ENCODE measurements at places on chromosomes 11 and 22.

DNA sequence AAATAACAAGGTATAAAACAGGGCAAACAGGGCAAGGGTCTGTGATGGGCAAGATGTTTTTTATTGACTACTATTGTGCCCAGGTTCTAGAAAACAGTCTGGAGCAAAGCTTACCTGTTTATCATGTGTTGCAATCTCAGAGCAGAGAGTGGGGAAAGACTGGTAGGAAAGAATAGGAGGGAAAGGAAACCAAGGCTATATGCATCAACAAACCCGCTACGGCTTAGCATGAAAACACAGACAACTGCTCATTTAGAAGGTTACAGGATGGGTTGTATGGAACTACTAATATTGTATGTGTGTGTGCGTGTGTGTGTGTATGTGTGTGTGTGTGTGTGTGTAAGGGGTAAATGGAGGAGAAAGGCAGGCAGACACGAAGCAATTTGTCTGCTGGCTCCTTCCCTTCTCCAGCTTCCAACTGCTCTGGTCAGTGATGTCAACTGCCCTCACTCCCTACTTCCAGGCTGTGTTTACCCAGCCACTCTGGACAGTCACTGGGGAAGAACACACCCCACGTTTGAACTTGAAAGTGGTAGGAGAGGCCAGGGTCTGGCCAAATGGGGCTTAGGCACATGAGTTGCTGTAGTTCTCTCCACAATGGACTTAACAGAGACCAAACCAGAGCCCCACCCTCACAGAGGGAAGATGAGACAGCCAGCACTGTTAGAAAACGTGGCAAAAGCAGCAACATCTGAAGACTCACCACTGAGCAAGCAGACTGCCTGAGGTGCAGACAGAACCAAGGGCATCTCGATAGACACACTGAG is 47.0 kb downstream of the GAB2 start:
- DNase-seq: no peak

DNA sequence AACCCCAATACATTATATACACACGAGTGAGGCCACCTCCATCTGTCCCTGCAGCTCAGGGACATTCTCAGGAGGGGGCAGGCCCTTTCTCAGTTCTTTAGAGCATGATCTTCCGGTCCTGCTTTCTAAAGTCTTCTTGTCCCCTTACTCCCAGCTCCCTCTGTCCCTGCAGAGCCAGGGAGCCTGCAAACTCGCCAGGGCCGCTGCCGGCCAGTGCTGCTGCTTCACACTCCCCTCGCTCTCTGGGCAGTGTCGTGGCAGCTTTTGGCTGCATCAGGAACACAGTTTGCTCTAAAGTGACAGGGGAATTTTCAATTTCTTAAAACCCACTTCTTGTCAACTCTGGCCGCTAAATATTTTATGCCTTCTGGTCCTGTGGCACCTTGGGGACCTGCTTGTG is 130.1 kb upstream of the NARS2 start:
- no peak for DNase-seq

- DNase-seq: no peak
These were observed 8.9 kb downstream of the TTC17 start for GRCh38 chr11:43367382-43368178.

DNA sequence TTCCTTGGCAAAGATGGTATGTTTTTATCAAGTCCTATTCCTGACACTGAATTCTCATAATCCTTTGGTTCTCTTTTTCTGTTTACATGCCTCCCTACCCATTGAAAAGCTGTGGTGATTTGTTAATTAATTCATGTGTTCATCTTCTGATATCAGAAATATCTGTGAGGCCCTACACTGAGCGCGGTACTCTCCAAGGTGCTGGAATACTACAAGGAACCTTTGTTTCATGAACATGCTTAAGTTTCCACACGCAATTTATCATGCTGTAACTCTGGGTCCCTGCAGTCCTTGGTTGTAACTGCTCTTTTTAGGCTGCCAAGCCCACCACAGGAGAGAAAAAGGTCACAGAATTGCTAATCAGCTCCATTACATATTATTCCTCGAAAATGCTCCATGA is 331.8 kb downstream of the FAT3 start:
- peak; percentile 5 for DNase-seq

- DNase-seq: no peak
These were observed 9.6 kb downstream of the ABCG4 start for GRCh38 chr11:119158467-119158866.

DNA sequence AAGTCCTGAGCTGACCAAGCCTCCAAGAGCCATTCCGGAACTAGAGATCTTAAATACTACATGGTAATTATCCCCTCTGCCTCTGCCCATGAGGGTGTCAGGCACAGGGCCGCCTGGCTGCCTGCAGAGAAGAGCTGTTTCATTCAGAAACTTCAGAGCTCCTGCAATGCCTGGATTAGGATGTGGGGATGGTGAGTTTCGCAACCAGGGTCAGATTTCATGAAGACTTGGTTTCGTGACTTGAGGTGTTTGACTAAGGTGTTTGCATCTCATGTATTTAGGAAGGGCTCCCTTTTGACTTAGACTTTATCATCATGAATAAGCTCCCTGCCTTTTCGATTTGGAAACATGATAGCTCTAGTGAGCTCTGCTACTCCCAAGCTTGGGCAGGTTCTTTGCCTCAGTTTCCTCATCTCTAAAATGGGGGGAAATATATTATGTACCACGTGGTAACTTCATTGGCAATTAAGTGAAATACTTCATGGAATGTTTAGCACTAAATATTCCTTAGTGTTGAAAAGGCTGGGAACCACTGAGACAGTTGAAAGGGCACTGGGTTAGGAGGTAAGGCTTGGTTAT is 9.1 kb downstream of the TIMP3 start:
- no peak for DNase-seq

- no peak for DNase-seq
These were observed 25.5 kb upstream of the CCDC90B start for GRCh38 chr11:83311701-83312100.

- DNase-seq: no peak
These were observed 778 bp downstream of the KDELR3 start for GRCh38 chr22:38468443-38469305.

DNA sequence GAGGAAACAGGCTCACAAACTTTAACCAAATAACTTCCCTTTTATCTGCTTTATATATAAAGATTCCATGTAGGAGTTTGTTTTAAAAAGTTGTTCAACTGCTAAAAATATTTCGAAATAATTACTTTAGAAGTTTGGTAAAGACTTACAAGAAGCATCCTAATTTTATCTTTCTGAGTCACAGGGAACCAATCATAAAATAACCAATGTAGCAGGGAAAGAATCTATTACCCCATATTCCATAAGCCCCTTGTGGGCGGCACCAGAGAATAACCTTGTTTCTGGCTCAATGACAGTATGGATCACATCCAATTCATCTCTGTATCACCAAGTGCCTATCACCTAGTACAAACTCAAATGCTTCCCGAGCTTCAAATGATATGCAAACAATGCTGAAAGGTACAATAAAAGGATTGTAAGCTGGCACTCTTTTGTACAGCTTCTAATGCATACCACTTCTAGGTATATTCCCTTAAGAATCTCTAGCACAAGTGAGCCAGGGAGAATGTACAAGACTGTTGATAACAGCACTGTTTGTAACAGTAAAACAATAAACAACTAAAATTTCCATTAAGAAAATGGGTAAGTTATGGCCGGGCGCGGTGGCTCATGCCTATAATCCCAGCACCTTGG is 158.4 kb downstream of the ATG16L2 start:
- DNase-seq: no peak

DNA sequence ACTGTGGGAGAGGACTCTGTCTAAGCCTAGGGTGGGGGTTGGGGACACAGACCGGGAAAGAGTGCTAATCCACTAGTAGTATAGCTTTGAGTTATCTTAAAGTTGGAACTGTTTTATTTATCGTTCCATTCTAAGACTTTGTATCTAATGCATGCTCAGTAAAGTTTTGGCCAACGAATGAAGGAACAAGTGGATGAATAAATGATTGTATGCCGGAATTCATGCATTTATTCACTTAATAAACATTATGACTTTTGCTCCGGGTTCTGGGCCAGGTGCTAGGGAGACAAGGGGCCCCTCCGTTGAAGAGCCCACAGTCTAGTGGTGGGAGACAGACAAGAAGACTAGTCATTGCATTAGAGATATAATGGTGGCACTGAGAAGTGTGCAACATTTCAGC is 645 bp downstream of the RNF121 start:
- DNase-seq: no peak

DNA sequence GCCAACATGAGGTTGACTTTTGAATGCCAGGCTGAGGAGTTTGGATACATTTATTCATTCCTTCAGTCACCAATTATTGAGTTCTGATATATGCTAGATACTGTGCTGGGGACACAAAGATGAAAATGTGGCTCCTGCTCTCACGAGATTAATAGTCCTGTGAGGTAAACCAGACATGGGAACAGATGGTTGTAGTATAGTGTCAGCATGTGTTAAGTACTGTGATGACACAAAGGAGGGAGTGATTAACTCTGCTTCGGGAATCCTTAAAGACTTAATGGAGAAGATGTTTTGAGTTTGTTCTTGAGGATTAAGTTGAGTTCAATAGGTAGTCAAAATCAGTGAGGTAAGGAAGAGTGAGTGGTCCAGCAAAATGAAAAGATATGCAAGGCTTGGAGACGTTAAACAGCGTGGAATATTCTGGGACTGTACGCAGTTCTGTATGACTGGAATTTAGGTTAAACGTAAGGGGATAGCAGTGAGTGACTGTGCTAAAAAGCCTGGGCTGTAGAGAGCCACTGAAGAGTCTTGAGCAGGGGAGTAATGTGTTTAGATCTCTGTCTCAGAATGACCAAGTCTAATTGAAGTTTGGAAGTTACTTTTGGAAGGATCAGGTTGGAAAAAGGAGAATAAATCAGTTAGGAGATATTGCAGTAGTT is 11.8 kb downstream of the RNF121 start:
- DNase-seq: no peak

GRCh38 chr22:35274154-35274871 is 17.0 kb downstream of the HMGXB4 start:
- DNase-seq: no peak

GRCh38 chr22:22761606-22761962 is 117.2 kb downstream of the GGTLC2 start:
- no peak for DNase-seq

DNA sequence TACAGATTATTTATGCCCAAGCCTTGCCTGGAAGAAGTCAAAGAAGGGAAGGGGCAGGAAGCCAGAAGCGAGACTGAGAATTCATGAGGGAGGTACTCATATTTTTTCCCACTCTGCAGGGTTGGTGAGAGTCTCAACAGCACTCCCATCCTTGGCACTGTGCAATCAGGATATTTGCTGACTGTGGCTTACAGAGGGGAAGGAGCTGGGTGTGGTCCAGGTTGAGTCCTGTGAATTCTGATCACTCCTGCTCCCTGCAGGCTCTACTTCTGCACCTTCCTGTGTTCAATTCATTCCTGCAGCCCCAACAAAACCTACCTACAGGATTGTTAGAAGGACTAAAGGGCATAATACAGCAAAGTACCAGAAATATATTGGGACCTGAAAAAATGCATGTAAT is 530.5 kb downstream of the INSC start:
- no peak for DNase-seq

DNA sequence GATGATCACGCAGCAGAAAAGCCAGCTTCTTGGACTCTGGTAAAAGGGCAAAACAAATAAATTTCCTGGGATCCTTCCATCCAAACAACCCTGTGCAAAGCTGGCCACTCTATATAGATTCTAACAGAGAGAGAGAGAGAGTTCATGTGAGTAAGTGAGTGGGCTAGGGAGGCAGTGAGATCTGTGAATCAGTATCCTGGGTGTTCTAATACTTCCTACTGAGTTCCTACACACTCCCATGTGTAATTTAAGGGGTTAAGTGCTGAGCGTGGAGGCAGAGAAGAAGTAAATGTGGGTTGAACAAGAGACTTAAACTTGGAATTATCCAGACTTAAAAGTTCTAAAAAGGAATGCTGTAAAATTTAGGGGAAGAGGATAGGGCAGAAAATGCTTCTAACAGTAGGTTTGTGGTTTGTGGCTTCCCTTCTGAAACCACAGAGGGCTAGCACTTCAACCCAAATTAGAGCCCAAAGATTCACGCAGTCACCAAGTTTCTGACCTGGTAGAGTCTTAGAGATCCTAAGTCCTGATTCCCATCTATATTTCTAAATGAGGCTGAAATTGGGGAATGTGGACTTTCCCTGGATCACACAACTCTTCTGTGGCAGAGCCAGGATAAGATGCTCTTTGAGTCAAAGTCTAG is 413.9 kb downstream of the TENM4 start:
- DNase-seq: no peak

- no peak for DNase-seq
These were observed 38.8 kb upstream of the CAPRIN1 start for GRCh38 chr11:34012734-34013133.

DNA sequence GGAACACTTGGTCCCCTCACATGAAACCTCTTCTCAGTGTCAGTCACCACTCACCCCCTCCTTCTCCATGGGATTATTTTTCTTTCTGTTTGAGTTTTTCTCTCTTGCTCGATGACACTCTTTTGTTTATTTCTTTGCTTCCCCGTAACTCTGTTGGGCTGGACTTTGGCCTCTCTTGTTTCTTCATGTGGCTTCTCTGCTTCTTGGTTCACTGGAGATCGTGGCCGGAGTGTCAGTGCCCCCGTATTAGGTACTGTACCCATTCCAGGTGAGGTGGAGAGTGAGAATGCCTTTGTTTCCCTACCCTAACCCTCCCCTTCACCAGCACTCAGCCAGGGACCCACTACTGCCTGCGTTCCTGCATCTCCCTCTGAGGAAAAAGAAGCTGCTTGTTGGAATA is 32.5 kb downstream of the CYB5R2 start:
- no peak for DNase-seq

DNA sequence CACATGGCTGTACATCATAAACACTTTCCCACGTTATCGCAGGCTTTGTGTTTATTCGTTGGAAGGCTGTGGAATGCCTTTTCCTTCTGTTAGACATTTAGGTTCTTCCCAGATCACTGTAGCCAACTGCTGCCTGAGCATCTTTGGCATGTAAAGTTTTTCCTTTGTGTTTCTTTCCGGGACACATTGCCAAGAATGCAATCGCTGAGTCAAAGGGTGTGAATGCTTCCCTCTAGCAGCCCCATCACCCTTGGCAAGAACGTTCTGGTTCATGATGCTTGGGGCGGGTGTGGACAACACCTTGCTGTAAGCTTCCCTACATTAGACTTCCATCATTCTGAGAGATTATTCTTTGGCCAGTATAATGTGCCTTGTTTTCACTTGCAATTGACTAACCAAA is 136.2 kb downstream of the OSBP2 start:
- peak; percentile 29 for DNase-seq

DNA sequence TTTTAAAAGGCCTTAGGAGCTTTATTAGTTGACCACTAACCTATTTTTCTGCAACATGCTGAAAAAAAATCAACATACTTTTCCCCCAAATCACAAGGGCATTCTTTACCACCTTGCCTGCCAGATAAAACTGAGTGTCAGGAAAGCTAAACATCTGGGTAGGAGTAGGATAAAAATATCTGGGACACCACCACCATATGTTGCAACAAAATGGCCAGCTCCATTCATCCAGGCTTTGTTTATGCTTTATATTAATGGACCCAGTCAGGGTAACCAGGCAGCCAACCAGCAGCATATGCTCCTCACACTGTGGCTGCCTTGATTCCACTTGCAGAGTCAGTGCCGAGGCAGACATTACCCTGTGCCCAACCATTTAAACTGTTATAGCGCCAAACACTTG is 1024.5 kb downstream of the LRRC4C start:
- no peak for DNase-seq
